ENCODE measurements at places on chromosomes 5 and 9. TPM values are rescaled to one million over a fixed set of nuclear protein-coding genes. Genes with fewer than 3 reads are reported as not detected.

Gene TAF11L10
- total RNA-seq: not detected

Gene EQTN
- total RNA-seq: 0.78 TPM

Gene OR1J2
- not detected for total RNA-seq

Gene ANKRD55
- not detected for total RNA-seq

Gene TJP2
- total RNA-seq: 108 TPM

Gene PCDHB9
- total RNA-seq: not detected
